ENCODE measurements at places on chromosomes 6 and 20.

GRCh38 chr20:57570145-57570850 lies 9.4 kb downstream of the PCK1 start:
- no peak for DNase-seq

DNA sequence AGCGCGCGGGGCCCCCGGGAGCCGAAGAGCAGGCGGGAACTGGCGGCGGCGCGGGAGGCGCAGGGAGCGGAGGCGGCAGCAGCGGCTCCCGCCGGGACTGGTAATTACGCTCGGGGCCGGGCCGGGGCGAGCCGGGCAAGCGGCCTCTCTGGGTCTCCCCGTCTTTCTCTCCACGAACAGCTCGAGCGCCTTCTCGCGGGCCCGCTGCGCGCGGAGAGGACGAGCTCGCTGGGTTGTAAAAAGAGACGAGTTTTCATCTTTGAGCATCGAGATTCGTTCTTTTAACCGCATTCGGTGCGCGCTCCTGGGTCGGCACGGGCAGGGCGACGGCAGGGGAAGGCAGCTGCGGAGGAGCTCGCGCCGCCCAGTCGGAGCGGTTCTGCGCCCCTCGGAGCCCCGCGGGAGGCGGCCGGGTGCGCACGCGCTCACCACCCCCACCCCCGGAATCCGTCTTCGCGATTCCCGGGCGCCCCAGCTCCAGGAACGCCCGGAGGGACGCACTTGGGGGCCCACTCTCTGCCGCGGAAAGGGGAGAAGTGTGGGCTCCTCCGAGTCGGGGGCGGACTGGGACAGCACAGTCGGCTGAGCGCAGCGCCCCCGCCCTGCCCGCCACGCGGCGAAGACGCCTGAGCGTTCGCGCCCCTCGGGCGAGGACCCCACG lies 38.0 kb downstream of the YTHDF1 start:
- no peak for DNase-seq

- DNase-seq: no peak
These were observed 15.7 kb downstream of the RNASET2 start for GRCh38 chr6:166940643-166941068.

GRCh38 chr6:81088145-81088544 lies 664.3 kb downstream of the TENT5A start:
- DNase-seq: no peak

DNA sequence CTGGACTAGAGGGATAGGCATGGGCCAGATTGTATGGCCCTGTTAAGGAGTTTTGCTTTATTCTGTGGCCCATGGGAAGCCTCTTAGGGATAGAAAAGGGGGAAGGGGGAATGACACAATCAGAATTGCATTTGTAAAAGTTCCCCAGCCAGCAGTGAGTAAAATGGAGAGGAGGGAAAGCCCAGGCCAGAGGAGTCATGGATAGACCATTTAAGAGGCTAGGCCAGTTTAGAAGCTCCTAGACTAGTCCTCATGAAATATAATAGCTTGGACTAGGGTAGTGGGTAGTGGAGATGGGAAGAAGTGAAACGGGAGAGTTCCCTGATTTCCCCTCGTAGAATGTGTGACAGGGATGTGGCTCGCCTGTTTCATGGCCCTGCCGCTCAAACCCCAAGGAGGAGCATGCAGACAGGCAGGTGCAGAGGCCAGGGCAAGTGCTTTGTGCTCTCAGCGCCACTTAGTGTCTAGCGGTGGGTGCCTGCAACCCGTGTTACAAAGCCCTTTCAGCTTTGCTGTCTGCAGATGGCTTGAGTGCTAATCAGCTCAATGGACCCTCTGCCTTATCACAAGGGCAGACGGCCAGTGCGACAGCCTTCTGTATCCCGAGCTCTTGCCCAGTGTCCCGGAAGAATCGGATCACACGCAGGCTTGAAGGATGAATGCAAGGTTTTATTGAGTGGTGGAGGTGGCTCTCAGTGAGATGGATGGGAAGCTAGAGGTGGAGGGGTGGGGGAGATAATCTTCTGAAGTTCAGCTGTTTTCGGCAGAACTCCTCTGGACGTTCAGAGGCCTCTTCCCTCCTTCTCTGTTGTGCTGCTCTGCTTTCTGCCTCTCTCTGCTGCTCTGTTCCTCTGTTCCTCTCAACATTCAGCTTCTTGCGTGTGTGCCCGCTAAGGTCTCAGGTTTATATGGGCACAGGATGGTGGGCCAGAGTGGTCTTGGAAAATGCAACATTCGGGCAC lies 141.1 kb downstream of the CEP57L1 start:
- DNase-seq: peak; percentile 64

DNA sequence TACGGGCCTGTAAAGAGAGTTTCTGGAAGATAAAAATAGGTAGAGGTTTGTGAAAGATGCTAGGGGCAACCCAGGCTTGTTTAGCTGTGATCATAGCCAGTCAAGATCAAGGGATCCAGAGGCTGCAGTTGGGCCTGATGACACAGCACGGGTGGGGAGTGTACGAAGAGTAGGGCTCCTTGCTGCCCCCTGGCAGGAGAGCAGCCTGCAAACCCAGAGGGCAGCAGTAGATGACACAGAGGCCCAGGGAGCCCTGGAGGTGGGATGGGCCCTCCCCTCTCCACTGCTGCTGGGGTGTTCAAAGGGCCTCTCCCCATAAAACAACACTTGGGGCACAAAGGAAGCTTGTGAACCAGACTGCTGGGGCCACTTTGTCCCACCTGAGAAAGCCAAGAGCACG lies 47.2 kb downstream of the VEGFA start:
- DNase-seq: no peak

- no peak for DNase-seq
These were observed 47.4 kb downstream of the SRC start for GRCh38 chr20:37393196-37393862.

DNA sequence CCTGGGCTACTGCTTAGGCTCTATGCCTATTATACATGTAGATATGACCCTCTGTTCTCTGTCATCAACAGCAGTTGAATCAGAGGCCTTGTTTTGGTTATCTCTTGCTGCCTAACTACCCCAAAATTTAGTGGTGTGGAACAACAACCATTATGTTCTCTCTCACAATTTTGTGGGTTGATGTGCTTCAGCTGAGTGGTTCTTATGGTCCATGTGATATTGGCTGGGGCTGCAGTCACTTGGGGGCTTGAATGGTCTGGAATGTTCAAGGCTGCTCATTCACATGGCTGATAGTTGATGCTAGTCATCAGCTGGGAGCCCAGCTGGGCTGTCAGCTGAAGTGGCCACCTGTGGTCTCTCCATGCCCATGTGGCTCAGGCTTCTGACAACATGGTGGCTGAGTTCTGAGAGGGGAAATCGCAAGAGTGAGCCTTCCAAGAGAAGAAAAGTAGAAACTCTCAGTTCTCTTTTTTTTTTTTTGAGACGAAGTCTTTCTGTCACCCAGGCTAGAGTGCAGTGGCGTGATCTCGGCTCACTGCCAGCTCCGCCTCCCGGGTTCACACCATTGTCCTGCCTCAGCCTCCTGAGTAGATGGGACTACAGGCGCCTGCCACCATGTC lies 47.8 kb downstream of the SHLD1 start:
- DNase-seq: no peak

DNA sequence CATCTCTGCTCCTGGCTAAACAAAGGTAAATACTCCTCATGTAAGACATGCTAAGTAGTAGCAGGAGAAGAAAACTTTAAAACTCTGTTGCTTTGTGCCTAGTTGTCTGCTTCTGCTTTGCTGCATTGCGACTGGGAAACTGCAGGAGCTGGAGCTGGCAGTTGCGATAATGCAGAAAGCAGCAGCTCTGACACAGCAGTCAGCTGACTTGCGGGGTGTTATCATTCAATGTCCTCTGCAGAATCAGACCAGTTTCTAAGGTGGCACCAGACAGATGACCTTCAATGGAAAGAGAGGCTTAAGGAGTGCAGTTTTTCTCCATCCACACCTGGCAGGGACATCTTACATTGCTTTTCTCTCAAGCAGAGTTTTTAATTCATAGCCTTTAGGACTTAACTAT lies 69.9 kb upstream of the SOX4 start:
- no peak for DNase-seq

Data from NCI-H2107 (cell line).